ENCODE measurements at places on chromosomes 6 and 20. TPM values are rescaled to one million over a fixed set of nuclear protein-coding genes. Genes with fewer than 3 reads are reported as not detected.

Gene KHDC1L
- not detected for total RNA-seq

Gene CBLN4
- total RNA-seq: not detected

Gene DNMT3B
- total RNA-seq: 8.4 TPM

Gene DEF6
- 15.4 TPM for total RNA-seq

Gene SMIM29
- 68.6 TPM for total RNA-seq

Gene APOM
- total RNA-seq: 2.6 TPM

Gene SNHG17
- total RNA-seq: 111 TPM

Gene TMEM217
- 0.99 TPM for total RNA-seq

Gene NFS1
- total RNA-seq: 44.6 TPM

Gene PRR18
- total RNA-seq: not detected

Gene TBPL1
- 31.5 TPM for total RNA-seq

Gene NNAT
- not detected for total RNA-seq

Gene PAK5
- total RNA-seq: 0.07 TPM

- no peak for DNase-seq
- H3K36me3 ChIP-seq: no peaks in the 10 kb centered on the region
- no peak overlapping the region for H3K27ac ChIP-seq
- H3K4me1 ChIP-seq: no peaks in the 10 kb centered on the region
- no peaks in the 10 kb centered on the region for H3K27me3 ChIP-seq
- no peak overlapping the region for H3K4me3 ChIP-seq
These were observed 27.5 kb upstream of the NKX2-4 start for GRCh38 chr20:21424846-21425245.

DNA sequence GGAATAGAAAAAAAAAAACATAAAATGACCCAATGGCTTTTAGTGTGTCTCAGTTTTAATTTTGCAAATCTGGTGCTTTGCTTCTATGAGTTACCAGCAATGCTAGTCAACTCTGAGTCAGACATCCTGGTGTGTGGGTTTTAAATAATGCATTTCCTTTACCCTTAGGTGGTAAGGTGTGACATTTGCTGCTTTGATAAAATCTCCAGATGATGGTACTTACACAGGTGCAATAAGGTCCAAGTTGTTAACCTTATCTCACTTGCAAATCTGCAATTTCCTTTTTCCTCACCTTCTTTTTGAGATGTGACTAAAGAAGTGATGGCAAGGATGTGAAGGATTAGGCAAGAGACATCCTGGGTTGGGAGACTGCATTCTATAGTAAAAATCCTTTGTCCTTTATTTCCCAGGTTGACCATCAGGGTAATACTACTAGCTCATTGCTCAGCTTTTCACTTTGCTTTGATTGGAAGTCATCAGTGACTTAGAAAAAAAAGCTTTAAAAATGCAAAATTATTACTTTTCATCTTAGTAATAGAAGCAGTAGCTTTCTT is 818.5 kb upstream of the FLRT3 start:
- no peaks in the 10 kb centered on the region for H3K27me3 ChIP-seq
- no peak for DNase-seq
- H3K4me1 ChIP-seq: peaks cover 20% of the 10 kb centered on the region
- no peak overlapping the region for H3K27ac ChIP-seq
- H3K4me3 ChIP-seq: no peak overlapping the region
- no peaks in the 10 kb centered on the region for H3K36me3 ChIP-seq

DNA sequence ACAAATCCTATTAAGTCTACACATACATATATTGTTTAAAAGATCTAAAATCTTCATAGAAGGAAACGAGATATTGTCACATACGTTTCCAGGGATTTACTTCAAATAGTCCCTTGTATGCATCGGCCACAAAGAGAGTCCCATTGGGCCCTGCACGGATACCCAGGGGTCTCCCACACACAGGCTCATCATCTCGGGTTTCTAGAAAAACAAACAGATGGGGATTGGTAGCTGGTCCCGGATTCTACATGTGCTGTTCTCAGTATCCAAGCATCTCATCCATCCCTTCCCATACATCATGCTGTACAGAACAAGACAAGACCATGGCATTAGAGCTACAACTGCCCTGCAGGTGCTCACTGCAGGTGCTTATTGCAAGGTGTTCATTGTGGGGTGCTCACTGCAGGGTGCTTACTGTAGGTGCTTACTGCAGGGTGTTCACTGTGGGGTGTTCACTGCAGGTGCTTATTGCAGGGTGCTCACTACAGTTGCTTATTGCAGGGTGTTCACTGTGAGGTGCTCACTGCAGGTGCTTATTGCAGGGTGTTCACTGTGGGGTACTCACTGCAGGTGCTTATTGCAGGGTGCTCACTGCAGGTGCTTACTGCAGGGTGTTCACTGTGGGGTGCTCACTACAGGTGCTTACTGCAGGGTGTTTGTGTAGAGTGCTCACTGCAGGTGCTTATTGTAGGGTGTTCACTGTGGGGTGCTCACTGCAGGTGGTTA is 21.0 kb downstream of the APMAP start:
- H3K4me3 ChIP-seq: no peak overlapping the region
- no peak overlapping the region for H3K27ac ChIP-seq
- DNase-seq: no peak
- no peaks in the 10 kb centered on the region for H3K27me3 ChIP-seq
- H3K4me1 ChIP-seq: no peaks in the 10 kb centered on the region
- peaks cover 4% of the 10 kb centered on the region for H3K36me3 ChIP-seq

GRCh38 chr20:47400685-47401084 is 44.2 kb upstream of the ZMYND8 start:
- no peaks in the 10 kb centered on the region for H3K4me1 ChIP-seq
- no peak overlapping the region for H3K4me3 ChIP-seq
- no peaks in the 10 kb centered on the region for H3K36me3 ChIP-seq
- no peak for DNase-seq
- no peak overlapping the region for H3K27ac ChIP-seq

GRCh38 chr6:116145803-116146675 is 20.1 kb upstream of the COL10A1 start:
- H3K36me3 ChIP-seq: no peaks in the 10 kb centered on the region
- DNase-seq: no peak
- no peaks in the 10 kb centered on the region for H3K27me3 ChIP-seq

GRCh38 chr6:41697861-41698781 is 37.3 kb downstream of the TFEB start:
- H3K27ac ChIP-seq: no peak overlapping the region
- no peak overlapping the region for H3K4me3 ChIP-seq
- H3K4me1 ChIP-seq: peaks cover 9% of the 10 kb centered on the region
- no peak for DNase-seq

DNA sequence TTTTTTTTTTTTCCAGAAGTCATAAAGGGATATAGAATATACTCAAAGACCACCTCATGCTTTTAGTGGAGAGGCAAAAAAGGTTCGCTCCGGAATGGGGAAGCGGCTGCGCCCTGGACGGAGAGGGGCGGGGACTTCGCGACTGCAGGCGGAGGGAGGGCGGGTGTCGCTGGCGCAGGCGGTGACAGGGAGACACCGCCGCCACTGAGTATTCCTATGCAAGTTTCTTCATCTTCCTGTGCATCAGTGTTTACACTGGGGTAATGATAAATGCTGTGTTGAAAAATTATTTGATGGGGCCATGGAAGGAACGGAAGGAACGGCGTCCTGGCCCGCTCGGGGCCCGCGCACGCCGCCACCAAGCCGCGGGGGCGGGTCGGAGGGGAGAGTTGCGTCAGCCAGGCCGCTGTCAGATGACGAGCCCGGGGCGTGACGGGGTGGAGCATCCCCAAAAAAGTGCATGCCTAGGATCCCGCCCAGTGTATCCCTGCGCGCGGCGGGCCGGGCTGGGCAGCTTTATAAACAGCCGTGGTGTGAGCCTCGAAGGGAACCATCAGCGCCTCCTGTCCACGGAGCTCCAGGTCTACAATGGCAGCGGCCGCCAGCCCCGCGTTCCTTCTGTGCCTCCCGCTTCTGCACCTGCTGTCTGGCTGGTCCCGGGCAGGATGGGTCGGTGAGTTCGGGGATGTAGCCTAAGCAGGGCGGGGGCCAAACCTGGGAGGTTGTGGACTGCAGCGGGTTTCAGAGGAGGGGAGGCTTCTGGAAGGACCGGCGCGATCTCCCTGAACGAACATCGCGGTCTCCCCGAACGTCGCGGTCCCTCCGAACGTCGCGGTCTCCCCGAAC is at the start of gene ULBP1:
TSS of gene ULBP1 (plus strand) at position 482 of the 846 bp plus-strand sequence. CDS start at position 589, 107 bp downstream.
- peak; percentile 80 for DNase-seq
- no peaks in the 10 kb centered on the region for H3K4me1 ChIP-seq
- H3K27ac ChIP-seq: peak within 1 kb of the TSS; percentile 81

GRCh38 chr6:132261354-132261753 is 139.9 kb downstream of the MOXD1 start:
- no peak overlapping the region for H3K27ac ChIP-seq
- H3K27me3 ChIP-seq: no peaks in the 10 kb centered on the region
- DNase-seq: no peak
- no peaks in the 10 kb centered on the region for H3K36me3 ChIP-seq
- no peaks in the 10 kb centered on the region for H3K4me1 ChIP-seq
- H3K4me3 ChIP-seq: no peak overlapping the region

DNA sequence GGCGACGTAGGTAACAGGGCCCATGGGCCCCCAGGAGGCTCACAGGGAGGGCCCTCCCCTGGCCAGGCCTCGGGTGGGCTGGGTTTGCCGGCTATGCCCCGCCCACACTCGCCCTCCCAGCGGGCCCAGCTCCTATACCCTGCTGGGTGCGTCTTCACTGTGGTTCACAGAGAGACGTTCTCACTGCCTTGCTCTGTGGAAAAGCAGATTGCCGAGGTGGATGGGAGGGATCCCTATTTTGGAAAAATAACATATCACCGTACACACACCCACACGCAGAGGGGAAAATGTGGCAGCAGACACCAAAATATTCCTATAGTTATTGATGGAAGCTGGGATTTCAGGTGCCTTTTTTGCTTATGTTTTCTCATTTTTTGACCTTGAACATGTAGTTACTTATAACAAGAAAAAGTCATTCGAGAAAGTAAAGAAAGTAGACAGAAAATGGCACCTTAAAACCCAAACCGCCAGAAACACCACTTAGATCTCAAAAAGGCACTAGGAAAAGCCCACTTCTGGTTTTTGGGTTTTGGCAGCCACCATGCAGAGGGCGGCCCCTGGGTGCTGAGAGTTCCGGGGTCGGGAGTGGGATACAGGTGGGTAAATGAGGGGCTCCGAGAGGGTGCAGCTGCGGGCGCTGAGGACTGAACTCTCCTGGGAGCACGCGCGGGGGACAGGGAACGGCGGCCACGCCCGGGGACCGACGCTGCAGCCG is 49.4 kb downstream of the TMEM242 start:
- peak overlapping the region; percentile 83 for H3K4me3 ChIP-seq
- H3K36me3 ChIP-seq: peaks cover 12% of the 10 kb centered on the region
- H3K27ac ChIP-seq: no peak overlapping the region
- no peaks in the 10 kb centered on the region for H3K4me1 ChIP-seq
- no peaks in the 10 kb centered on the region for H3K27me3 ChIP-seq
- DNase-seq: peak; percentile 8

- H3K27me3 ChIP-seq: no peaks in the 10 kb centered on the region
- H3K36me3 ChIP-seq: peaks cover 11% of the 10 kb centered on the region
- no peak overlapping the region for H3K4me3 ChIP-seq
- peaks cover 18% of the 10 kb centered on the region for H3K4me1 ChIP-seq
These were observed 4.3 kb downstream of the HLA-DMB start for GRCh38 chr6:32936239-32937152.

DNA sequence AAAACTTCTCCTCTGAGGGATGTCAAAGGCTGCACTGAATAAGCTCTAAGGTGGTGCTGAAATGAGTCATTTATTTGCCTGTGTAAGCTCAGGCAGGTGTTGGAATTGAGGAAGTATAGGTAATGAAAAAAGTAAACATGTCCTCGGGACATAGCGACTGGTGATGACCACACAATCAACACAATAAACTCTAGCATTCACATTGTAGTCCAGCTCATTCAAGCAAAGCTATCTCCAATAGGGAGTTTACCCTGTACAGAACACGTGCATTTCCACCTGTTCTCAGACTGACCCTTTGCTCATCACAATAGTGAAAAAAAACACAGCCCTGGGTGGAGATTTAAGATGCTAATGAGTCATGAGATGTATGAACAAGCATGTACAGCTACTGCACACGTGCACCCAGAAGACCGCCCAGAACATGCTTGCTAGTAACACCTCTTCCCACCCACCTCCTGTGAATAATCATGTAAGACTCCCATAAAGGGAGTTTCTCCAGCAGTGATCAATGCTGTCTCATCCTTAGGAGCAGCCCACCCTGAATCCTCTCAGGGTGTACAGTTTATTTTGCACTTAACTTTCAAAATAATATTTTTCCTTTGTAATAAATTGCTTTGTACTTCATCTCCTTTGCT is 33.0 kb upstream of the POU5F1 start:
- H3K4me1 ChIP-seq: peaks cover 75% of the 10 kb centered on the region
- H3K27ac ChIP-seq: peak overlapping the region; percentile 99
- peak; percentile 72 for DNase-seq
- H3K4me3 ChIP-seq: peak overlapping the region; percentile 75
- no peaks in the 10 kb centered on the region for H3K27me3 ChIP-seq

GRCh38 chr6:113048741-113049140 is 701.6 kb downstream of the RFPL4B start:
- DNase-seq: no peak
- H3K4me3 ChIP-seq: no peak overlapping the region
- no peaks in the 10 kb centered on the region for H3K27me3 ChIP-seq

- no peaks in the 10 kb centered on the region for H3K36me3 ChIP-seq
- peaks cover 18% of the 10 kb centered on the region for H3K4me1 ChIP-seq
- H3K4me3 ChIP-seq: no peak overlapping the region
- no peaks in the 10 kb centered on the region for H3K27me3 ChIP-seq
- DNase-seq: no peak
- H3K27ac ChIP-seq: no peak overlapping the region
These were observed 254.0 kb downstream of the CD83 start for GRCh38 chr6:14371530-14371929.

DNA sequence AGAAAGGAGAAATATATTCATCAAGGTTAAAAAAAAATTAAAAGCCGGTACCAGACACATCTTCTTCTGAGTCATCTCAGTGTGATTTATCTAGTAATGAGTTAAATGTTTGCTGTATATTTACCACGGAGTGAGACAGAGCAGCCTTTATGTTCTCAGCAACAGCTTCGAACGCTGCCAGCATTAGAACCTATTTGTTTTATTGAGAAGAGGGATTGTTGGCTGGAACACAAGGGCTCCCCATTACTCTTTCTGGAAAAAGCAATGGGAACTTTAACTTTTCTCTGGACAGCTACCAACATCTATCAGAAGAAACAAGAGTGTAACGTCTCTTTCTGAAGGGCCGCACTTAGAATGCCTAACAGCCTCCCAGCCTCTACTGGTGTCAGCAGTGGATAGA is 105.3 kb upstream of the TAB2 start:
- no peak for DNase-seq
- H3K4me1 ChIP-seq: no peaks in the 10 kb centered on the region
- H3K4me3 ChIP-seq: no peak overlapping the region
- no peaks in the 10 kb centered on the region for H3K36me3 ChIP-seq
- no peaks in the 10 kb centered on the region for H3K27me3 ChIP-seq
- no peak overlapping the region for H3K27ac ChIP-seq

DNA sequence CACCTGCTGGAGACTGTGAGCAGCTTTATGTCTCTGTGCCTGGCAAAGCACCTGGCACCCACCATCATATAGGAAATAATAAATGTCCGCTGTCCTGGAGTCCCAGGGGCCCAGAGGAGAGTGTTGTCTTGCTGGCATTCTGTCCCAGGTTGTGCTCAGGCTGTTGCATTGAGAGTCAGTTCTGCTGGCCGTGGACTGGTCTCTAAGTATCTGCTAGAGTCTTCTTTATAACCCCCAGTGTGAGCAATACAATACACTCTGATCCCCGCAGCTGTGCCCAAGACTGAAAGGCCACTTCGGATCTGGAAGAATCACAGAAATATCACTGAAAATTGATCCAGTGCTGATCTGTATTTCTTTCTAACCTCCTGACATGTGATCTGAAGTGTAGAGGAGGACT is 38.3 kb upstream of the HINT3 start:
- no peaks in the 10 kb centered on the region for H3K27me3 ChIP-seq
- no peak for DNase-seq
- H3K4me3 ChIP-seq: peak overlapping the region; percentile 86
- peak overlapping the region; percentile 95 for H3K27ac ChIP-seq

Data from Calu3 (cell line).